ENCODE measurements at places on chromosomes 13 and 19. TPM values are rescaled to one million over a fixed set of nuclear protein-coding genes. Genes with fewer than 3 reads are reported as not detected.

Gene TTC9B
- not detected for total RNA-seq

Gene DACT3
- total RNA-seq = 0.20 TPM

DNA sequence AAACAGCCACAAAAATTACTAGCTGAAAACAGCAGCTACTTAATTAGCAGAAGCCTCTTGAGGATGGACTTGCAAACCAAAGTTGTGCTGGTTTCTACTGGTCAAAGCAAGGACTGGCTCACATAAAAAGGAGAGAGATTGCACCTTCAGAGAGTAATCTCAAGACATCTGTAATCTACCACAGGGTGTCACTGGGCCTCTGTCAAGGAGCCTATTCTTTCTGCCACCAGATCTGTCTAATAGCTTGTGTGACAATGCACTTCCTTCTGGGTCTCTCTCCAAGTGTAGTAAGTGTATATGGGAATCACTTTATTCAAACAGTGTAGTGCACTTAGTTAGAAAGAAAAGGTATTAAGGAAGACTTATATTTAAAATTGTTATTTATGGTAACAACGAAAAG is 24.4 kb upstream of the ZNF561 start:
- no peak for DNase-seq

DNA sequence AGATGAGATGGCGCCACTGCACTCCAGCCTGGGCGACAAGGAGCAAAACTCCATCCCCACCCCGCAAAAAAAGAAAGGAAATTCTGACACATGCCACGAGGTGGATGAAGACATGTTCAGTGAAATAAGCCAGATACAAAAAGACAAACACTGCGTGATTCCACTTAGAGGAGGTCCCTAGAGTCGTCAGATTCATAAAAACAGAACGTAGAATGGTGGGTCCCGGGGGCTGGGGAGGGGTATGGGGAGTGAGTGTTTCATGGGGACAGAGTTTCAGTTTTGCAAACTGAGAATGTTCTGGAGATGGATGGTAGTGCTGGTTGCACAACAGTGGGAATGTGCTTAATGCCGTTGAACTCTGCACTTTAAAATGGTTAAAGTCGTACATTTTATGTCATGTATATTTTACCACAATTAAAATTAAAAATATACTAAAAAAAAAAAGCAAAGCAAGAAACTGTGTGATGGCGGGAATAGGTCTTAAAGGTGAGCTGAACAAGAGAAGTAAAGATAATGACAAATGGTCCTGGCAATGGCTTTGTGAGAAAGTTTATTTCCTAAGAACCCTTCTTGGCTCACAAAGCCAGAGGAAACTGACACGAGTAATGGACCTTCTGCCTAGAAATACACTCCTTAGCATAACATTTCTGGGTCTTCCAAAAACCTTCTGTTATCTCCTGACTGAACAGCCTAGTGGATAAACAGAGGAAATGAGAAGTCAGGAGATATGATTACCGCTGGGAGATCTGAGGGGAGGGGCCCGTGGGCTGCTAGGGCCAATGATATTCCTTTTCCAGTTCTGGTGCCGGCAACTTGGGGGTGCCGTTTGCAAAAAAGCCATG is 4.2 kb upstream of the SPC24 start:
- DNase-seq = no peak

GRCh38 chr19:16234552-16235445 is 37.1 kb downstream of the AP1M1 start:
- no peak for DNase-seq

GRCh38 chr19:13070425-13071140 is 32.1 kb downstream of the LYL1 start:
- no peak for DNase-seq

- DNase-seq = no peak
Observed at GRCh38 chr13:73901324-73902068, 232.7 kb downstream of the KLF12 start.

DNA sequence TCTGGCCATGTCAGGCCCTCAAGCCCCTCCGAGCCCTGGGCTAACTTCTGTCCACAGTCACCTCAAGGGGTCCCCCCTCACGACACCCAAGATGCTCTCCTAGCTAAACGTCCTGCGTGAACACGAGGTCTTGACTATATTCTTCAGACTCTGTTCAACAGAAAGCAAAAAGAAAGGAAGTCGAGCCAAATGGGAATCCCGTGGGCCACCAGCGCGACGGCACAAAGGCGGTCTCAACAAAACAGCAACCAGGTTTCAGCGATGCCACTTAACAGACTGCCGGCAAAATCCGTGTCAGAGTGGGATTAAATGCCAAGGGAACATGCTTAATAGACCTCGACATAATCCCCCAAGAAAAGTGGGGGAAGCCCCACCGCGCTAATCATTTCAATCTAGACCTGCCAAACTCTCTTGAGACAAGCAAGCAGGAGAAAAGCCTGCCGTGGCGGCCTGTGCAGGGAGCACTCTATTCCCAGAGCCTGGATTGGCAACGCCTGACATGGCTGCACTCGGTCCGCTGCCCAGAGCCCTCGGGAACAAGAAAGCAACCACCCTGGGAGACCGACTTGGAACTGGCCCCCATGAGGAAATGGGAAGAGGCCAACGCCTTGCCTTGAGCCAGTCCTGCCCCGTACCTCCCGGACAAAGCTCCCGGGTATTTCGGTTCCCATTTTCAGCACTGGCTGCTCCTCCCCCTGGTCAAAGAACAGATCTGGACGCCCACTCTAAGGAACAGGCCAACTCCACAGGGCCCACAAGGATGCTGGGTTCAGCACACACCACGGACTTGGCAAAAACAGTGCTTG is 16.0 kb downstream of the ZC3H4 start:
- no peak for DNase-seq

GRCh38 chr19:51627491-51628138 is 2.6 kb downstream of the SIGLEC5 start:
- no peak for DNase-seq
